ENCODE measurements at places on chromosomes 7 and 10. TPM values are rescaled to one million over a fixed set of nuclear protein-coding genes. Genes with fewer than 3 reads are reported as not detected.

Gene METTL27
- total RNA-seq: not detected

Gene IKZF5
- 21.4 TPM for total RNA-seq

Gene TLL2
- total RNA-seq: 2.8 TPM

Gene MAD1L1
- 79.4 TPM for total RNA-seq

Gene CISD1
- total RNA-seq: 48.5 TPM

Gene HMX3
- not detected for total RNA-seq

Gene MTPN
- total RNA-seq: 148 TPM

Gene CPED1
- total RNA-seq: not detected

Gene C7orf33
- not detected for total RNA-seq

Gene CAV1
- total RNA-seq: not detected

Gene FAM25G
- not detected for total RNA-seq

Gene VSIR
- 19.7 TPM for total RNA-seq

Gene ACSM6
- total RNA-seq: not detected

GRCh38 chr7:103373866-103374643 is 26.6 kb downstream of the PSMC2 start:
- DNase-seq: no peak

GRCh38 chr7:94330269-94331020 is 64.2 kb upstream of the COL1A2 start:
- no peak for DNase-seq

DNA sequence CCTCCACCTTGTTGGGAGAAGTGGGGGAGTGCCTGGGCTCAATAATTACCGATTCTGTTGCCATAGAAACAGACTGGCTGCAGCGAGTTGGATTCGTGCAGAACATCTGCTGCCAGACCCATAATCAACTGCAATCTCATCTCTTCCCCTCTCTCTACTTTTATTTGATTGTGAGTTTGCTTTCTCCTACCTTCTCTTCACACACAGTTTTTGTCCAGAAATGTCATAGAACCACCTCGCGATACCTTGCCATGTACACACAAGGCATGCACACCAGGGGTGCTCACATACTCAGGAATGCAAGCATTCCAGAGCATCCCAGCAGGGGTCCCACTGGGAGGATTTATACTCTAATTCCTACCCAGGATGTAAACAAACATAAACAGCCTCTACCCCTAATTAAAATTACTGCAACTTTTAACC is 262.2 kb upstream of the AOAH start:
- no peak for DNase-seq

DNA sequence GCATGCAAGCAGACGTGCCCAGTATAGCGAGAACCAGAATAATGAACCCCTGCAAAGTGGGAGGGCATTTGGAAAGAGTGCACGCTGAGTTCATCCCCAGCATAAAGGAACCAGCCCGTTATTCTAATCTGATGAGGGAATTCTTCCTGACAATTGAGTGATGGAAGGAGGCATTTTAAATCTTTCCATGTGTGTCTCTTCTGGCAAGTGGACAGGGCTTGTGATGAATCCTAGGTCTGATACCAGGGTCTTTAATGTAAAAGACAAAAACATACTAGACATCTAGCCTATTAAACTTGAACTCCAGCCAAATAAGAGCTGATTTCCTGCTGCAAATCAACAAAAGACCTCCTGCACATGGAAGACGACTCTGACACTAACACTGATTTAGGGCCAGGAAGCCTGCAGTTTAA is 301.2 kb downstream of the DPP6 start:
- no peak for DNase-seq

DNA sequence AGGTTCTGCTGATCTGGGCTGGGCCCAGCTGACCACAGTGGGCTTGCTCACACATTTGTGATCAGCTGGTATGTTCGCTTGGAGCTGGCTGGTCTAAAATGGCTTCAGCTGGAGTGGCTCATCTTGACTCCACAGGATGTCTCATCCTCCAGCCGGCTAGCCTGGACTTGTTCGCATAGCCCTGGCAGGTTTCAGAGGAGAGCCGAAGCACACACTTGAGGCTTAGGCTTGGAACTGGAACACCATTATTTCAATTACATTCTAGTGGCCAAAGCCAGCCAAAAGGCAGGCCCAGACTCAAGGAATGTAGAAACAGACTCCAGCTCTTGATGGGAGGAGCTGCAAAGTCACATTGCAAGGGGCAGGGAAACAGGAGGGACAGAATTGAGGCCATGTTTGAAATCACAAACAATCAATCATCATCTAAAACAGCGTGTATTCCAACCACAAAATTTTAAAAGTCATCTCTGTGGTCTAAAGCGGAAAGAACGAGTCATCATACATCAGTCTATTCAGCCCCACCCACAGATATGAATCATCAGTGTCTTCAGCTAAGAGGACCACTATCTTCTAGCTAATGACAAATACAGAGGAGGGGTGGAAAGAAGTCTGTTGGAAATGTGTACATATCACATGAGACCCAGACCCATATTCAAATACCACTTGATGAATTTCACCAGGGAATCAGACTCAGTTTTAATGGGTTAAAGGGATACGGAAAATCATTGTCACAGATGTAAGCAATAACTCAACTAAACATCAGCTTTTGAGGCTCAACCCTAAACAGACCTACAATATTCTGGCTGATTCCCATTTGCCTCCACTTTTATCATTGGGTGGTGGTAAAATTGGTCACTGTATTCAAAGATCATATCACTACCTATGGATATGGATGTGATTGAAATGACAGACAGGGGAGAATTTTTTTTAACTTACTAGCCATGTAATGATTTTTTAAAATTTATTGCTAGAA is 139.0 kb upstream of the MKLN1 start:
- DNase-seq: peak; percentile 72

DNA sequence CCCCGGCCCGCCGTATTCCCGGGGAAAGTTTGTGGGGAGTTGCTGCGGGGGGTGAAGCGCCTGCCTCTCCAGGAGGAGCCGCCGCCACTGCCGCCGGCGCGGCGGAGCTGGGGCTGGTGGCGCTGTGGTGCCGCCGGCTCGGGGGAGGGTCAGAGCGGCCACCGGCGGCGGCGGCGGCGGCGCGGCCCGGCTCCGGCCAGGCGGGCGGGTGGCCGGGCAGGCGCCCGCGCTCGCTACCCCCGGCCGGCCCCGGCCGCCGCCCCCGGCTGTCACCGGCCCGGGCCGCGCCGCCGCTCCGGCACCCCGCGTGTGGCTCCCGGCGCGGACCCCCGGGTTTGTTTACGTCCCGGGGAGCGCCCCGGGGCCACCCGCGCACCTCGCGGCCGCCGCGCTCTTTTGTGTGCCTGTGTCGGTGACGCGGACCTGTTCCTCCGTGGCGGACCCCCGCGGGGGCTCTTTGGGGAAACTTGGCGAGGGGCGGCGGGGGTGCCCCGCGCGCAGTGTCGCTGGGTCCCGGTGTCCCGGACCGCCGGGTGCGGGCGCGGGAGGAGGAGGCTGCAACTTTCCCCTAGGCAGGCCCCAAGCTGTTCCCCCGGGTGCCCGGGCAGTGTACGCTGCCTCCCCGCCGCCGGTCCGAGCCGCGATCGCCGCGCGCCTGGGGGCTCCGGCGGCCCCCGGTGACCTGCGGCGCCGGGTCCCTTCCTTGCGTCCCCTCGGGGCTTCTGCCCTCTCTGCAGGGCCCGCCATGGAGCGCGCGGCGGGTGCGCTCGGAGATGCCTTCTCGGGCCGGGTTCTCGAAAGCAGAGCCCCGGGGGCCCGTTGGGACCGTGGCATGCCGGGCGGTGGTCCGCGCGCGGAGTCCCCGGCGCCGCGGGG is 593 bp upstream of the CUX1 start:
- DNase-seq: no peak

- DNase-seq: no peak
These were observed 145.9 kb downstream of the SH3PXD2A start for GRCh38 chr10:103709341-103709920.

GRCh38 chr7:471866-472639 is 47.6 kb downstream of the PDGFA start:
- DNase-seq: peak; percentile 50

DNA sequence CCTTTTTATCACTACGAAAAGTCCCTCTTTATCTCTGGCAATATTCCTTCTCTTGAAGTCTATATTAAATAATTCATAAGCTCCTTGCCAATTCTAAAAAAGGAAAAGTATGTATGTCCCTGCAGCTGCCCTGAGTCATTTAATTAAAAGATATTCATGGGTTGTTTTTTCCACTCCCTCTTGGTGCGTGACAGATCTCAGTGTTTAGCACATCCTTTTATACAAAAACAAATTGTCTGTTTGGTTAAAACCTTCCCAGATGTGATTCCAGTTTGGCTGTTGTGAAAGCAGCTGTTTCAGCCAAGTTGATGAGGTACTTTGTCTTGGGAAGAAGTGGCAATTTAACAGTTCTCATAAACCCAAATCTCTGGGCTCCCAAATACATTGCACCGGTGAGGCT is 33.8 kb upstream of the PRLHR start:
- DNase-seq: no peak

- peak; percentile 49 for DNase-seq
These were observed 65.6 kb downstream of the HIPK2 start for GRCh38 chr7:139711991-139712743.

GRCh38 chr10:133083422-133084100 is 4.2 kb upstream of the ADGRA1 start:
- no peak for DNase-seq

DNA sequence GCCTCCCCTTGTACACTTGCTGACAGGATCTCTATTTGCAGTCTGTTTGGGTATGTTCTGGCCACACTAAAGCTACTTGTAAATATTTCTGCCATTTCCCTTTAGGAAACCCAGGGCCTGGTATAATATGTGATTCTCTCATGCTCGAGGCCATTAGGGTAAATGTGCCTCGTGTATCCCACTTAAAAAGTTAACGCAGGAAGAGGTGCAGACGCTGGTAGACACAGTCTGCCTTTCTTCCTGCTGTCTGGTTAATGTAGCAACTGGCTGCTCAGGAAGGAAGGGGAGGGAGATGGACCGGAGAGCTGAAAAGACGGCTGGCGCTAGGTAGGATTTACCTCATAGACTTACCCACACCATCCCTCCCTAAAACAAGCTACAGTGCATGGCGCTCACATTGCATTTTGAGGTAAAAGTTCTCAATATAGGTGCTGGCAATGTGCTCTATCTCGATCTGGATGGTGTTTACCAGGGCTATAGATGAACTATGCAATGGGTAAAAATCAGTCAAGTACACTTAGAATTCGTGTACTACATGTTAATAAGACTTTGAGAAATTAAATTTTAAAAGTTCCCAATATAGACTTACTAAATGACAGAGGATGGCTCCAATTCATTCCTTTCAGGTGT is 125.9 kb downstream of the JAZF1 start:
- no peak for DNase-seq

GRCh38 chr7:81501220-81501619 is 268.6 kb downstream of the HGF start:
- DNase-seq: no peak

DNA sequence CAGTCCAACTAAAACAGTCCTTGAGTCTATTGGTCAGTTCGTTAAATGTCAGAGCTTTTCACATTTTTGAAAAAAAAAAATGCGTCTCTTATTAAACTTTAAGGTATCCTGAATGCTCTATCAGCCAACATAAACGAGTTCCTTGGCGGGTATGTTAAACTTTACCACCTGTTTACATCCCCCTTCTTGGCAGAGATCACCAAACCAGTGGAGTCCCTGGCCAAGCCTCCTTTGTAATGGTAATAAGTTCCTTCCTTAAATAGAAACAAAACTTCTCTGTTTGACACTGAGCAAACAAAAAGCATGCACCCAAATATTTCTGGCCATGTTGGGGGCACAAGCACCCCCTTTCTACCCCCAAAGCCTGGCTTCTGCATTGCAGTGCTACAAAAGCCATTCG is 3.2 kb downstream of the TRIL start:
- no peak for DNase-seq

- no peak for DNase-seq
These were observed 10.4 kb downstream of the ABLIM1 start for GRCh38 chr10:114647545-114648138.

DNA sequence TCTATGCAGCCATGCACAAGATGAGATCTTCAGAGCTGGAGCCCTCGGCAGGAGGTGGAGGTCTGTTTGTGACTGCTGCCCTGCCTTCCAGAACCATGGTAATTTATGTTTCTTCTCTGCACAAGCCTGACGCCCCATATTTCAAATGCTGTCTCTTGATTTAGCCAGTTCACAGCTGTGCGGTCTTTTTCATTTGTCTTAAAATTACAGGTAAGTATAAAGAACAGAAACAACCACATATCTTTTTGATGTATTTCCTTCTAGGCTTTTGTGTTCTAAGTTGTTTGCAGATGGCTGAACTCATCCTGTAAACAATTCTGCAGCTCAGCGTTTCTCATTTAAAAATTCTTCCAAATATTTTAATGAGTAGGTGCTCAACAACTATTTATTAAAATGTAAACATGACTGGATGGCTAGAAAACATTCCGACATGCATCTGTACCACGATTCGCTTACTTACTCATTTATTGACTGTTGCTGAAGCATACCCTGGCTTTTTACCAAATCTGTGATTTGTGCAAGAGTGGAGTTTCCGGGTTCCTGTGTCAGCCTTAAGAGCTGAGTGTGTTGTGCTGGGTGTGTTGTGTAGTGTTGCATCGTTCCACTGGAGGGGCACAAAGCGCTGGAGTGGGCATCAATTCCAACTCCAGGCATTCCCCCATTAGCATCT is 58.9 kb downstream of the PIP4K2A start:
- peak; percentile 82 for DNase-seq

DNA sequence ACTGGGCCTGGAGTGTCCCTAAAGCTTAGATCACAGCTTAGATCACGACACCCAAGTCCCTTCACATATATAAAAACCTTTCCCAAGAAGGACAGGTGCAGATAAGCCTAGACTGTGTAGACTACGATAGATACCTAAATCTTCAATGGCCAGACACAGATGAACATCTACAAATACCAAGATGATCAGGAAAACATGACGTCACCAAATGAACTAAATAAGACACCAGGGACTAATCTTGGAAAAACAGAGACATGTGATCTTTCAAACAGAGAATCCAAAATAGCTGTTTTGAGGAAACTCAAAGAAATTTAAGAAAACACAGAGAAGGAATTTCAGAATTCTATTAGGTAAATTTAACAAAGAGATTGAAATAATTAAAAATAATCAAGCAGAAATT is 1082.6 kb upstream of the PHF14 start:
- DNase-seq: no peak

DNA sequence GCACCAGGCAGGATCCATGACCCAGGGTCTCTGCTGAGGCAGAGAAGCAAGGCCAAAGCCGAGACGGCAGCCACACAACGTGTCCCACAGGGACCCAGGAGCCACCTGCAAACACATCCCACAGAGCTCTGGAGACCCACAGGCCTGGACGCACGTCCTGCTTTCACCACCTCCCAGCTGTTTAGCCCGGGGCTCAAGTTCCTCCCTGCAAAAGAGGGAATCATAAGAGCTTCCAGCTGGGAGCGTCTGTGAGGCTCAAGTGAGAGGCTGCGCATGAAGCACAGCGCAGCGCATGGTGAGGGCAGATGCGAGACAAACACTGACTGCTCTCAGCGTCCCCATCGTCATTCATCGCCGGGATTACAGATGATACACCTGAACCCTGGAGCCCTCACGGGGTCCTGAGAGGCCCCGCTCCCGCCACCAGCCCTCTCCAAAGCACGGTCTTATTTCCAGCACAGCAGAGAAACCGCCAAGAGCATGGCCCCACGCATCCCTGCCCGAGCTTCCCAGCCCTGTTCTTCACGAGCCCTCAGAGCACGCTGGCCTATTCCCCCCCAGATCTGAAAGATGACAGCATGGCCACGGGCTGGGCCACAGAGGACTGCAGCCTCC is 88.7 kb downstream of the MAD1L1 start:
- DNase-seq: no peak
